ENCODE measurements at places on chromosomes 6 and 20. TPM values are rescaled to one million over a fixed set of nuclear protein-coding genes. Genes with fewer than 3 reads are reported as not detected.
A peak's percentile ranks its signal among the peaks of the same experiment; 100 is the strongest.

Gene CRNKL1
- 27.4 TPM for total RNA-seq

Gene SSTR4
- total RNA-seq, result 0.40 TPM

Gene ZNF334
- total RNA-seq, result 17.9 TPM

Gene HLA-F
- total RNA-seq, result 0.48 TPM

Gene C20orf144
- 0.44 TPM for total RNA-seq

Gene NKX2-4
- total RNA-seq, result not detected

Gene PTCRA
- not detected for total RNA-seq

GRCh38 chr6:352896-353470 lies 38.6 kb upstream of the IRF4 start:
- H3K27me3 ChIP-seq, result no peaks in the 10 kb centered on the region
- H3K36me3 ChIP-seq, result no peaks in the 10 kb centered on the region
- H3K27ac ChIP-seq, result no peak overlapping the region
- H3K4me1 ChIP-seq, result no peaks in the 10 kb centered on the region
- no peak for DNase-seq

- peaks cover 5% of the 10 kb centered on the region for H3K4me1 ChIP-seq
- H3K4me3 ChIP-seq, result no peak overlapping the region
- DNase-seq, result no peak
- H3K27ac ChIP-seq, result peak overlapping the region; percentile 49
- H3K27me3 ChIP-seq, result no peaks in the 10 kb centered on the region
Measured at GRCh38 chr20:31838646-31839292, 6.6 kb downstream of the FOXS1 start.

GRCh38 chr6:158270389-158271127 lies 41.7 kb upstream of the TULP4 start:
- H3K27ac ChIP-seq, result no peak overlapping the region
- no peak overlapping the region for H3K4me3 ChIP-seq
- DNase-seq, result no peak
- H3K27me3 ChIP-seq, result no peaks in the 10 kb centered on the region
- peaks cover 42% of the 10 kb centered on the region for H3K36me3 ChIP-seq
- H3K4me1 ChIP-seq, result no peaks in the 10 kb centered on the region

- DNase-seq, result no peak
- no peak overlapping the region for H3K27ac ChIP-seq
- no peaks in the 10 kb centered on the region for H3K36me3 ChIP-seq
- no peaks in the 10 kb centered on the region for H3K27me3 ChIP-seq
Measured at GRCh38 chr6:129280749-129281148, 397.8 kb downstream of the LAMA2 start.

- H3K36me3 ChIP-seq, result no peaks in the 10 kb centered on the region
- peak overlapping the region; percentile 81 for H3K4me3 ChIP-seq
Measured at GRCh38 chr6:1605004-1605892, 4.5 kb upstream of the FOXC1 start.

GRCh38 chr20:25285091-25285647 lies 37.3 kb downstream of the PYGB start:
- peak overlapping the region; percentile 44 for H3K27ac ChIP-seq
- DNase-seq, result peak; percentile 71
- no peaks in the 10 kb centered on the region for H3K4me1 ChIP-seq
- H3K36me3 ChIP-seq, result peaks cover 58% of the 10 kb centered on the region
- H3K27me3 ChIP-seq, result no peaks in the 10 kb centered on the region

GRCh38 chr6:89311853-89312531 lies 3.1 kb downstream of the GABRR2 start:
- peak; percentile 91 for DNase-seq
- no peaks in the 10 kb centered on the region for H3K36me3 ChIP-seq
- peak overlapping the region; percentile 81 for H3K27ac ChIP-seq
- H3K4me1 ChIP-seq, result no peaks in the 10 kb centered on the region
- no peaks in the 10 kb centered on the region for H3K27me3 ChIP-seq
- no peak overlapping the region for H3K4me3 ChIP-seq

GRCh38 chr6:140230282-140230681 lies 855.8 kb upstream of the CITED2 start:
- no peak overlapping the region for H3K27ac ChIP-seq
- H3K4me1 ChIP-seq, result no peaks in the 10 kb centered on the region
- no peaks in the 10 kb centered on the region for H3K36me3 ChIP-seq
- H3K4me3 ChIP-seq, result no peak overlapping the region
- no peaks in the 10 kb centered on the region for H3K27me3 ChIP-seq

DNA sequence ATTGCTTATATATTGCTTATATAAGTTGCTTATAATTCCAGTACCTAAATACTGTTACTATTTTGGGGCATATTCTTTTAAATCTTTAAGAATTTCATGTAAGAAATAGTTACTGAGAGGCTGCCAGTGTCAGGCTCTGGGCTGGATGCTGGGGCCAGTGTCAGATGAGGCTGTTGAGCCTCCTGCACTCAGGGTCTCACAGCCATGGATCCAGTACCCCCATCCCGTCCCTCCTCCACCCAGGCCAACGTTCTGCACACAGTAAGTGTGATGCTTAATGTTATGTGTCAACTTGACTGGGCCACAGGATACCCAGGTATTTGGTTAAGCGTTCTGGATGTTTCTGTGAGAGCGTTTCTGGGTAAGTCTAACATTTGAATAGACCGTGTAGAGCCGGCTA lies 119.5 kb upstream of the PMEPA1 start:
- H3K4me3 ChIP-seq, result no peak overlapping the region
- H3K4me1 ChIP-seq, result no peaks in the 10 kb centered on the region
- H3K27me3 ChIP-seq, result no peaks in the 10 kb centered on the region
- no peaks in the 10 kb centered on the region for H3K36me3 ChIP-seq
- DNase-seq, result no peak
- H3K27ac ChIP-seq, result no peak overlapping the region

- no peaks in the 10 kb centered on the region for H3K36me3 ChIP-seq
- H3K27ac ChIP-seq, result no peak overlapping the region
- no peaks in the 10 kb centered on the region for H3K27me3 ChIP-seq
- no peak for DNase-seq
- no peak overlapping the region for H3K4me3 ChIP-seq
Measured at GRCh38 chr6:111803804-111804203, 69.4 kb downstream of the FYN start.

DNA sequence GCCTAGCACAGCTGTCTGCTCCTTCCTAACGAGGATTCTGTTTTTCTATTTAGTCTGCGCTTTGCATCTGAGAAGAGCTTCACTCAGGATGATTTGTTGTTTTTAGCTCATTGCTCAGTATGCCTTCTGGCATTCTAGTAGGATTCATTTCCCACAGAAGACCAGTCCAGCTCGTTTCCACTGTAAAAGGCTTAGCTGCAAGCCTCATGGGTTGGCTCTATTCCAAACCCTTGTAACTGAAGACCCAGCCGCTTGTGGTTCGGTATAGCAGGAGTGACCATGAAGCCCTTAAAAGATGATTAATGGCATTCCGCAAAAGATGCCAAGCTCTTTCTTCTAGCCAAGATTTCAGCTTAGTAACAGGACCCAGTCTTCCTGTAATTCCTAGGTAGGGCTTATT lies 7.2 kb downstream of the ADGRF1 start:
- no peaks in the 10 kb centered on the region for H3K36me3 ChIP-seq
- no peak for DNase-seq
- no peaks in the 10 kb centered on the region for H3K4me1 ChIP-seq
- H3K4me3 ChIP-seq, result no peak overlapping the region
- H3K27me3 ChIP-seq, result no peaks in the 10 kb centered on the region

DNA sequence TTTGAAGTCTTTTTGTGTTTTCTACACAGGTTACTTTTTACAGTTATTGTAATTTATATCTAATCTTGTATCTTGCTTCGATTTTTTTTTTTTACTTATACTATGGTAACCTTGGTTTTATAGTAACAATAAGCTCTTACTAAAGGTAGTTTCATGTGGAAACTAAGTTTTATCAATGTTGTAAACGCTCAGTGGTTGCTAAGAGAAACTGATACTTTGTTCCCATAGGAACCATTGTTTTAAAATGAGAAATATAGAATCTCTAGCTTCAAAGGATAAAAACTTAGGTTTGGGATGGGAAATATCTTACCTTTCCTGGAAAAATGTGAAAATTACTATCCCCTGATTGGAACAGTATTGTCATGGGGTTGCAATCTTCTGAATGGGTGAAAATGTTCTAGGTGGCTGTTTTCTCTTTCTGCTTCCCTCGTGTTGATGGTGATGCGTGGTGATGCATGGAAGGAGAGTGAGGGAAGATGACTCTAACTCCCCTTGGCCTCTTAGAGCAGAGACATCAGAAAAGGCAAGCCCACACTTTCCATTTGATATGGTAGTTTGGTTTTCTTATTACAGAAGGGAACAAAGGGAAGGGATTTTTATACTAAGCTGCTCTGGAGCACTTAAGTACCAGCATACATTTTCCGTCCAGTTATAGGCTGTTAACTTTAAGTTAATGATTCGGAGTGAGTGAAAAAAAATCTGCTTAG lies 23.5 kb upstream of the BACH2 start:
- no peak overlapping the region for H3K27ac ChIP-seq
- DNase-seq, result no peak
- H3K36me3 ChIP-seq, result no peaks in the 10 kb centered on the region
- peaks cover 4% of the 10 kb centered on the region for H3K4me1 ChIP-seq

GRCh38 chr20:10641467-10641866 lies 32.3 kb downstream of the JAG1 start:
- peaks cover 70% of the 10 kb centered on the region for H3K27me3 ChIP-seq
- H3K27ac ChIP-seq, result peak overlapping the region; percentile 62
- H3K4me3 ChIP-seq, result no peak overlapping the region
- no peak for DNase-seq
- peaks cover 17% of the 10 kb centered on the region for H3K36me3 ChIP-seq
- peaks cover 23% of the 10 kb centered on the region for H3K4me1 ChIP-seq

Measured in endodermal cell (in vitro differentiated cells).